Endothelial cell of umbilical vein (primary cell): ENCODE measurements at places on chromosomes 2 and 18.
A peak's percentile ranks its signal among the peaks of the same experiment; 100 is the strongest.

DNA sequence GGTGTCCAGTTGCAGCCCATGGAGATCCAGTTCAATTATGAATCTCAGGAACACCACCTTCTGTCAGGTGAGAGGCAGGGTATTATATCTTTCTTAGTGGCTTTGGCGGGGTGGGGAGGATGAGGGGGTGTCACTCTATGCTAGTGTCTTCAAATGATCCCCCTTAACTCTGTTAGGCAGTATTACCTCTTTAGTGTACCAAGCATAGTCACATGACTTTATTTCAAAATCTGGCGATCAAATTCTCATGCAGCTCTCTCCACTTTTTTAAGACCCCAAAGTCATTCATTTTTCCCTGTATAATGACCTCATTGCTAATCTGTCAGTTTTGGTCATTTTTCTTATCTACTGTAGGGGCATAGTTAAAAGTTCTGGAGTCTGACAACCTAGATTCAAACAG, 1.1 kb upstream of the ZSCAN30 start:
- H3K36me3 ChIP-seq, result peaks cover 7% of the 10 kb centered on the region
- no peaks in the 10 kb centered on the region for H3K27me3 ChIP-seq
- DNase-seq, result no peak
- H3K27ac ChIP-seq, result no peak overlapping the region
- H3K4me3 ChIP-seq, result no peak overlapping the region

DNA sequence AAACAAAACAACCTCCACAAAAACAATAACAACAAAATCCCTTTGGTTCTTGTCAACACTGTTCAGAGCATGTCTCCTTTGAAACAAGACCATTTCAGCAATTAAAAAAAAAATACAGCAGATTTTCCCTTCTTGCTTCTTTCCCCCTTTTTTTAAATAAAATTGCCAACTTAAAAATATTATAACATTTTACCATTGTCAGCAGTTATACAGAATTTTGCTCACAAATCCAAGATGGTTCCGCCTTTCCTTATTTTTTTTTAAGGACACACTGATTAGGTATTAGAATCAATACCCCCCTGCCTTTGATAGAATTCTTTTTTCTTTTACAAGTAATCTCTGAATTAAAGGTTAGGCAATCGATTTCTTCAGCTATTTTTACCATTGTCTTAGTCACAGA, 48.7 kb upstream of the FN1 start:
- no peaks in the 10 kb centered on the region for H3K4me1 ChIP-seq
- H3K27ac ChIP-seq, result no peak overlapping the region
- no peak overlapping the region for H3K4me3 ChIP-seq

- H3K36me3 ChIP-seq, result no peaks in the 10 kb centered on the region
- H3K4me3 ChIP-seq, result no peak overlapping the region
- no peak overlapping the region for H3K27ac ChIP-seq
- no peaks in the 10 kb centered on the region for H3K4me1 ChIP-seq
- no peaks in the 10 kb centered on the region for H3K27me3 ChIP-seq
Measured at GRCh38 chr2:126244937-126245336, 411.0 kb upstream of the GYPC start.

GRCh38 chr18:6782861-6783260, 53.3 kb downstream of the ARHGAP28 start:
- H3K27ac ChIP-seq, result no peak overlapping the region
- no peak for DNase-seq
- H3K36me3 ChIP-seq, result no peaks in the 10 kb centered on the region
- no peaks in the 10 kb centered on the region for H3K27me3 ChIP-seq
- peaks cover 14% of the 10 kb centered on the region for H3K4me1 ChIP-seq

GRCh38 chr2:128197059-128197458, 106.1 kb downstream of the UGGT1 start:
- no peaks in the 10 kb centered on the region for H3K27me3 ChIP-seq
- peak overlapping the region; percentile 57 for H3K27ac ChIP-seq
- no peak overlapping the region for H3K4me3 ChIP-seq
- no peaks in the 10 kb centered on the region for H3K36me3 ChIP-seq

- no peaks in the 10 kb centered on the region for H3K36me3 ChIP-seq
- no peak overlapping the region for H3K27ac ChIP-seq
- no peak for DNase-seq
- H3K4me1 ChIP-seq, result no peaks in the 10 kb centered on the region
Measured at GRCh38 chr2:17583166-17583565, 42.7 kb downstream of the VSNL1 start.

- no peaks in the 10 kb centered on the region for H3K27me3 ChIP-seq
- H3K4me3 ChIP-seq, result no peak overlapping the region
- H3K36me3 ChIP-seq, result no peaks in the 10 kb centered on the region
- no peak for DNase-seq
- H3K27ac ChIP-seq, result no peak overlapping the region
Measured at GRCh38 chr2:137980459-137980858, 16.2 kb downstream of the HNMT start.

DNA sequence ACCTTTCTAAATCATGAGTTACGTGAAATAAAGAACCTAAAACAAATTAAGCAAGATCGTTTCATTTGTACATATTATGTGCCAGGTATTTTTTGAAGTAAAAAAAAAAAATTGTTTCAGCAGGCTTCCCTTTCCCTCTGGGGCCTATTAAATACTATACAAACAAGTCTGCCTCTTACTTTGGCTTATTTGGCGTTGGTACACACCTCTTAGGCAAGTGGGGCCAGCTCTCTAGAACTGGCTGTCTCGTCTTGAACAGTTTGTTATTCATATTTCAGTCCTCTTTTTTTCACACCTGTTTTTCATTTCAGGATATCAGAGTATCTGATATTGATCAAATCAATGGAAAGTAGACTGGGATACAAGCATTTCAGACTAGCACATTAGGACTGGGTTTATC, 27.4 kb upstream of the PPP3R1 start:
- H3K27ac ChIP-seq, result no peak overlapping the region
- H3K4me3 ChIP-seq, result no peak overlapping the region
- DNase-seq, result no peak
- H3K4me1 ChIP-seq, result no peaks in the 10 kb centered on the region

GRCh38 chr2:127631541-127631996, 14.4 kb upstream of the GPR17 start:
- H3K36me3 ChIP-seq, result no peaks in the 10 kb centered on the region
- no peak for DNase-seq
- H3K27ac ChIP-seq, result no peak overlapping the region
- H3K27me3 ChIP-seq, result no peaks in the 10 kb centered on the region
- no peak overlapping the region for H3K4me3 ChIP-seq

GRCh38 chr2:216274194-216274840, 98.0 kb downstream of the MARCHF4 start:
- H3K4me3 ChIP-seq, result no peak overlapping the region
- no peak for DNase-seq
- H3K4me1 ChIP-seq, result peaks cover 2% of the 10 kb centered on the region
- no peaks in the 10 kb centered on the region for H3K36me3 ChIP-seq

- DNase-seq, result no peak
- H3K4me1 ChIP-seq, result no peaks in the 10 kb centered on the region
- H3K4me3 ChIP-seq, result no peak overlapping the region
- no peak overlapping the region for H3K27ac ChIP-seq
- H3K36me3 ChIP-seq, result no peaks in the 10 kb centered on the region
Measured at GRCh38 chr2:17584689-17585088, 44.2 kb downstream of the VSNL1 start.

DNA sequence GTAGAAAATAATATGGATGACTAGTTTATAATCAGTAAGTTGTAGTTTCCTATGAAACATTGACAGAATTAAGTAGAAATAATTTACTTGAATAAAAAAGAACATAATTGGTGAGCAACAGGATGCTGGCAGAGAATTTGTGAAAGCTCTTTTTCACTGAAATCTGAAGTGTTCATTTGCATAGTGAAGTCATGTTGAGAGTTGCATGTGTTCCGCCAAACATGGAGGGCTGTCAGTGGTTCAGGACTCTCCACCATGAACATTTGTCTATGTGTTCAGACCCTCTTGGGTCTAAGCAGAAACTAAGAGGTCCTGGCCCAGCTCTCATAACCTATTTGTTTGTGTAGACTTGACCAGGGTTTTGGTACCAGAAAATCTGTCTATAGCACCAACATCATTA, 182.5 kb upstream of the LINC00305 start:
- DNase-seq, result no peak
- H3K27ac ChIP-seq, result no peak overlapping the region
- H3K36me3 ChIP-seq, result no peaks in the 10 kb centered on the region
- peaks cover 23% of the 10 kb centered on the region for H3K4me1 ChIP-seq
- no peak overlapping the region for H3K4me3 ChIP-seq
- no peaks in the 10 kb centered on the region for H3K27me3 ChIP-seq

DNA sequence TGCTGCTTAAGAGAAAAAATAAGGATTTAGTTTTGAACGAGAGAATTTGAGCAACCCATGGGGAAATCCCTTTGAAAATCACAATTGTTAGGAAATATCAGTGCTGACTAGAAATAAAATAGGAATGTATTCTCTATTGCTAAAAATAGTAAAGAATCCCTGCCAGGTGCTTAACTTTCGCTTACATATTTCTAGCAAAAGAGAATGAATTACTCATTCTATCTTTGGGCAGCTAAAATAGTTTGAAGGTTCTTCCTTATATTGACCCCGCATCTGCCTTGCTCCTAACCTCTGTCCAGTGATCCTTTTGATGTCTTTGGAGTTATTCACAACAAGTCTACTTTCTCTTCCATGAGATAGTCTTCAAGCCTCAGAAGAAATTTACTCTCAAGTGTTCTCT, 103.8 kb downstream of the PLCL1 start:
- H3K36me3 ChIP-seq, result no peaks in the 10 kb centered on the region
- no peaks in the 10 kb centered on the region for H3K4me1 ChIP-seq
- H3K4me3 ChIP-seq, result no peak overlapping the region

DNA sequence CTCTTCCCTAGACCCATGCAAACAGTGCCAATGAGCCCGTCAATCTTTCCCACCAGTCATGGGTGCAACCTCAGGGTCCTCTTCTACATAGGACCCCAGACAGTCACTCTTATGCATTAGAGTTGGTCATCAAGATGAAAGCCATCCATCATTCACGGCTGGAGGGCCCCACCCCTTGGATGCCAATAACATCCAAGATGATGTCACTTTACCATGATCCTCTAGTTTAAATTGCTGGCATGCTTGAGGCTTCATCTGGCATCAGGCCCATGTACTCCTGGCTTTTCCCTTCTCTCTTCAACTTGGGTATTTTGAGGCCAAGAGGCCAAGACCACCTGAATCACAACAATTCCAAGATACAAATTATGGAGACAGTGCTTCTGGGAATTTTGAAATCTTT, 91.1 kb upstream of the MAPK4 start:
- no peaks in the 10 kb centered on the region for H3K36me3 ChIP-seq
- no peaks in the 10 kb centered on the region for H3K27me3 ChIP-seq
- H3K4me1 ChIP-seq, result no peaks in the 10 kb centered on the region
- DNase-seq, result no peak
- H3K4me3 ChIP-seq, result no peak overlapping the region

- H3K27ac ChIP-seq, result no peak overlapping the region
- no peak overlapping the region for H3K4me3 ChIP-seq
- no peaks in the 10 kb centered on the region for H3K27me3 ChIP-seq
- no peaks in the 10 kb centered on the region for H3K4me1 ChIP-seq
Measured at GRCh38 chr2:8860239-8860638, 22.8 kb upstream of the KIDINS220 start.

GRCh38 chr2:177053038-177053437, 159.6 kb upstream of the HNRNPA3 start:
- H3K36me3 ChIP-seq, result no peaks in the 10 kb centered on the region
- H3K4me1 ChIP-seq, result no peaks in the 10 kb centered on the region
- H3K27ac ChIP-seq, result no peak overlapping the region

DNA sequence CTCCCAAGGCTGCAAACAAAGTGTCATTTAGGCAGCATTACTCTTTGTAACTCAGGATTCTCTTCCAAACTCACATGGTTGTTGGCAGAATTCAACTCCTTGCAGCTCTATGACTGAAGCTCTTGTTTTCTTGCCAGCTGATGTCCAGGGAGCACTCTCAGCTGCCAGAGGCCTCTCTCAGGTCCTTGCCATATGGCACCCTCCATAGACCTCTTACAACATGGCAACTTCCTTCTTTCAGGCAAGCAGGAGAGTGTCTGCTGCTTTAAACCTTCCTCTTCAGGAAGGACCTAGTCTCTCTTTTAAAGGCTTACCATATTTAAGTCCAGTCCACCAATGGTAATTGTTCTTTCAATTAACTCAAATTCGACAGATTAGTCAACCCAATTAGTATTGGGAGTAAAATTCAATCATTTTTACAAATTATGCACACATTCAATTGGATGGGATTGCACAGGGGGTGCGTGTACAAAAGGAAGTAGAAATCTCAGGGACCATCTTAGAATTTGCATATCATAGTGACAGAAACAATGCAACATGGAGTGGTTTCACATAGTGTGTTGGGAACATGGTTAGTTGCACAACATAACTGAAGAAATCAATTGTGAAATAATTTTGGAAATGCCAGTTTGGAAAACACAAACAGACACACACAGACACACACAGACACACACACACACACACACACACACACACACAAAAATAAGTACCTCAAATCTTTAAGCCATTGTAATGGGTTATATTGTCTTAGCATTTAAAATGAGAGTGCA, 893.5 kb upstream of the ZEB2 start:
- H3K27ac ChIP-seq, result no peak overlapping the region
- no peaks in the 10 kb centered on the region for H3K4me1 ChIP-seq
- no peaks in the 10 kb centered on the region for H3K27me3 ChIP-seq
- no peaks in the 10 kb centered on the region for H3K36me3 ChIP-seq
- no peak overlapping the region for H3K4me3 ChIP-seq

GRCh38 chr2:152106464-152106863, 7.6 kb upstream of the CACNB4 start:
- H3K36me3 ChIP-seq, result no peaks in the 10 kb centered on the region
- H3K27me3 ChIP-seq, result peaks cover 6% of the 10 kb centered on the region
- H3K27ac ChIP-seq, result no peak overlapping the region
- no peaks in the 10 kb centered on the region for H3K4me1 ChIP-seq
- DNase-seq, result no peak

DNA sequence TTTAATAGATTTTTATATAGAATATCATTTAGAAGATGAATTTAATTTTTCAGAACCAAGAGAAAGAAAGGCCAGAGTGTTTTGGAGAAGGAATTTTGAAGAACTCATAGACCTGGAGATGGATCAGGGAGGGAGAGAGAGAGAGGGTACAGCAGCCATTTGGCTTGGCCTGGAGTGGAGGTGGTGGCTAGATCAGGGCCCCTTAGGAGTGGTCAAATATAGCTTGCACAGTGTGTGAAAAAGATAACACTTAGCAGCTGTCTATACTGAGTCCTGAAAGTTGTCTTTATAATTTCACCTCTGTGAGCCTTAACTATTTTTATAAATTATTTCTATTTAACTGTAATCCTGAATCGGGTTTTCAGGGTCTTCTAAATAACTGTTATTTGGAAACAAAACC, 38.8 kb upstream of the ACYP2 start:
- no peaks in the 10 kb centered on the region for H3K36me3 ChIP-seq
- no peak overlapping the region for H3K27ac ChIP-seq
- peaks cover 2% of the 10 kb centered on the region for H3K4me1 ChIP-seq
- no peak overlapping the region for H3K4me3 ChIP-seq
- no peak for DNase-seq
- H3K27me3 ChIP-seq, result peaks cover 3% of the 10 kb centered on the region

- H3K4me3 ChIP-seq, result no peak overlapping the region
- no peak for DNase-seq
- H3K4me1 ChIP-seq, result no peaks in the 10 kb centered on the region
- no peaks in the 10 kb centered on the region for H3K36me3 ChIP-seq
Measured at GRCh38 chr2:60442608-60443007, 110.8 kb downstream of the BCL11A start.
